Renal cortical epithelial cell (primary cell): ENCODE measurements at places on chromosomes 4 and X. TPM values are rescaled to one million over a fixed set of nuclear protein-coding genes. Genes with fewer than 3 reads are reported as not detected.

Gene CD38
- total RNA-seq, result 0.52 TPM in 1 of 2 replicates, not detected in the other

Gene P2RY10
- not detected in 2 replicates for total RNA-seq

Gene UTP3
- total RNA-seq, result 15.1 and 47.4 TPM in 2 replicates

- no peak for DNase-seq
Observed at GRCh38 chr4:31741326-31741725, 1021.2 kb downstream of the PCDH7 start.

GRCh38 chr4:6606465-6607235 lies 31.7 kb downstream of the MAN2B2 start:
- DNase-seq, result no peak

GRCh38 chr4:87109945-87110344 lies 110.5 kb downstream of the KLHL8 start:
- no peak for DNase-seq

DNA sequence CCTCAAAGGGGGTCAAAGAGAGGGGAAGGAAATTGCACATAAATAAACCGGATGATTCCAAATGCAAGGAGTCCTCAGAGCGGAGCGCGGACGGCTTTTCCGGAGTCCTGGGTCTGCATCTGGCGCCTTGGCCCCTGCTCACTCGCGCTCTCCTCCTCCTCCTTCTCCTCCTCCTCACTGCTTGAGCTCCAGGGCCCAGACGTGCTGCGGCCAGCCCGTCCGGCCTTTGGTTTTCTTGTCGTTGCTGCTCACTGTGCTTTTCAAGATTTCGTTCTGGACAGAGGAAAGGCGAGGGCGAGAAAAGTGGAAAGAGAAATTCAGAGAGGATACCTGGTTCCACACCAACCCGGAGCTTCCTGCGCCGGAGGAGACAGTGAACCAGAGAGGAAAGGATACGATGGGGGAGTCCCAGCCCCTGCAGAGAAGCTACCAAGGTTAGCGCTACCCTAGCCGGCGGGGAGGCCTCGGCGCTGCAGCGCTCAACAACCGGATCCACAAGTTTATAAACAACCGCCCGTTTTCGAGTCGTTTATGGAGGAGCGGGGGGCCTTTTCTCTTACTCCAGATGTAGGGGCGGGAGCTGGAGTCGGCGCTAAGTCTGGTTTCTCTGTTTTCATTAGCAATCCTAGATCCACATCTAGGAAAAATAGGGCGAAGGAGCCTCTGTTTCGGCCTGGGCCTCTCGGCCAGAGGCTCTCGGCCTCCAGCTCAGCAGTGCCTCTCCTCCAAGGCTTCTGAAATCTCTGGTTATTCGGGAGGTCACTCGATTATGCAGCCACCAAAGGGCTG lies 2.7 kb downstream of the HAND2 start:
- no peak for DNase-seq

- no peak for DNase-seq
Observed at GRCh38 chr4:80062527-80062926, 10.5 kb downstream of the ANTXR2 start.

GRCh38 chrX:119238557-119238956 lies 2.5 kb downstream of the PGRMC1 start:
- DNase-seq, result no peak

DNA sequence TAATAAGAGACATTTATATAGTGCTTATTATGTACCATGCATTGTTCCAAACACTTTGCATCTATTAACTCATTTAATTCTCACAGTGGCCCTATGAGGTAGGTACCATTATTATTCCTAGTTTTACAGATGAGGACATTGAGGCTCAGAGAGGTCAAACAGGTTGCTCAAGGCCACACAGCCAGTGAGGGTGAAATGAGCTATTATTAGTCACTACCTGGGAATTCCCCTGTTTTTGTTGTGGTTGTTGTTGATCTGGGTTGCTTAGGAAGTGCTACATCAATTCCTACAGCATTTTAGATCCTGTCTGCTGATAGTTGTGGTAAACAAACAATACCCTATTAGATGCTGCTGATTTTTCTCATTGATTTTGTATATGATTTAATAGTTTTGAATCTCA lies 41.2 kb downstream of the APLN start:
- no peak for DNase-seq

GRCh38 chrX:50779694-50780093 lies 34.3 kb downstream of the SHROOM4 start:
- DNase-seq, result no peak

GRCh38 chrX:23935106-23935505 lies 27.3 kb downstream of the CXorf58 start:
- DNase-seq, result no peak

GRCh38 chr4:70938086-70938485 lies 35.9 kb downstream of the MOB1B start:
- no peak for DNase-seq

- DNase-seq, result no peak
Observed at GRCh38 chr4:52259978-52260377, 208.9 kb downstream of the SPATA18 start.

DNA sequence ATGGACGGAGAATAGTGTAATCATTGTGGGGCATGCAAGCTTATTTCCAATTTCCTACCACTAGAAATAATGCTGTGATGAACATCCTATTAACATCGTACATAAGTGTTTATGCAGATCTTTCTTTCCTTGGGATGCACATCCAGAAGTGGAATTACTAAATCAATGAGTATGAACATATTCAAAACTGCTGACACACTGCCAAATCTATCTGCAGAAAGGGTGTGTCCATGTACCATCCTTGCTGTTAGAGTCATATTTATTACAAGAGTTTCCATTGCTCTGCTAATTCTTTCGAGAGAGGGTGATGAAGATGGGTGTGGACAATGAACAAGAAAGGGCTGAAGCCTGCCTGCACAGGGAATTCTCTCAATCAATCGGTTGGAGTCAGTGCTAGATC lies 82.6 kb downstream of the GPC4 start:
- DNase-seq, result no peak

DNA sequence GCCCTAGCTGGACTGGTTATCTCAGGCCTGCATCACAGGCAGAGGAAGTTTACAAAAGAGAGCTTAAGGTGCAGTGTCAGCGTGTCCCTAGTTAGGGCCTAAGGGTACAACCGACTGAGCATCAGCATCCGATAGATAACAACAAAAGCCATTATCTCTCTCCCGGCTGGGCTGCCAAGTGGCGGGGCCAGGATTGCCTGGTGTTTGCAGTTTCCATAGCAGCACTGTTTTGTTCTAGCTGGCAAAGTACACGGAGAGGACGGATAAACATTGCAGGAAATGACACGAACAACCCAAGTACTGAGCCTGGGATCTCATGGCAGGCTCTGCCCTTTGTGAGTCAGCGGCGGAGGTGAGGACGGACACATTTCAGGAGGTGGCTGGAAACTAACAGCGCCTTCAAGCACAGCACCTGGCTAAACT lies 104.7 kb upstream of the NOCT start:
- peak; percentile 95 for DNase-seq

DNA sequence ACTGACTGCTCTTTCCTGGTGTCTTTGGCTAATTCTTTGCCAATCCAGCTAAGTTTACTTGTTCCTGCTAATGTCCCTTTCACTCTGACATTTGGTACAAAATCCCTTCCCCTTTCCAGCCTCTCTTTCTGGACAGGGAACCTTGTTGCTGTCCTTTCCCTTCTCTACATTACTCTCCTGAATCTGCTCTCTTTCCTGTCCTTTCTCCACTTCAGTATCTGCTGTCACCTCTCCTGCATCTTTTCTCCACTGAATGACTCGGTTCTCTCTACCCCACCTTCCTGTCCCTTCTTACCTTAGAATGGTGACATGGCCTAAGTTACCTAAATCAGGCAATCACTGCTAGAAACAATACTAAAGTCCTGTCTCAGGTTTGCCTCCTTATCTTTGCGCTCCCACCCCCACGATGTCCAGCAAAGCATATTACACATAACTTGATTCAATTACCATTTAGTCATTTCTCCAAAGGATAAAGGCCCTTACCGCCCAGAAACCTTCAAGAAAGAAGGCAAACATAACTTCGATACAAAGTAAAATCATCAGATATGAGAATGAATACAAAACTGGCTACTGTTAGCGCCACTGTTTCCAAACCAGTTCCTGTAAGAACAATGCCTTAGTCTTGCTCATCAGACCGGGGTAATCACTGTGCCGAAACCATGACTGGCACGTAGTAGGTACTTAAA lies 890 bp downstream of the BOD1L1 start:
- no peak for DNase-seq

GRCh38 chr4:26257850-26258249 lies 63.0 kb upstream of the RBPJ start:
- no peak for DNase-seq

GRCh38 chr4:80183250-80184052 lies 13.9 kb upstream of the PRDM8 start:
- DNase-seq, result no peak

GRCh38 chr4:89022426-89023128 lies 34.4 kb downstream of the FAM13A start:
- no peak for DNase-seq

- DNase-seq, result peak; percentile 76
Observed at GRCh38 chr4:165288639-165289422, 38.6 kb upstream of the MSMO1 start.
